Activated CD8-positive, alpha-beta memory T cell treated with anti-CD3 and anti-CD28 coated beads, Interleukin-2, amount 10 ng/mL, durations not matched to agents 7 days and 5 days (primary cell): ENCODE measurements at places on chromosomes 11 and 22.

DNA sequence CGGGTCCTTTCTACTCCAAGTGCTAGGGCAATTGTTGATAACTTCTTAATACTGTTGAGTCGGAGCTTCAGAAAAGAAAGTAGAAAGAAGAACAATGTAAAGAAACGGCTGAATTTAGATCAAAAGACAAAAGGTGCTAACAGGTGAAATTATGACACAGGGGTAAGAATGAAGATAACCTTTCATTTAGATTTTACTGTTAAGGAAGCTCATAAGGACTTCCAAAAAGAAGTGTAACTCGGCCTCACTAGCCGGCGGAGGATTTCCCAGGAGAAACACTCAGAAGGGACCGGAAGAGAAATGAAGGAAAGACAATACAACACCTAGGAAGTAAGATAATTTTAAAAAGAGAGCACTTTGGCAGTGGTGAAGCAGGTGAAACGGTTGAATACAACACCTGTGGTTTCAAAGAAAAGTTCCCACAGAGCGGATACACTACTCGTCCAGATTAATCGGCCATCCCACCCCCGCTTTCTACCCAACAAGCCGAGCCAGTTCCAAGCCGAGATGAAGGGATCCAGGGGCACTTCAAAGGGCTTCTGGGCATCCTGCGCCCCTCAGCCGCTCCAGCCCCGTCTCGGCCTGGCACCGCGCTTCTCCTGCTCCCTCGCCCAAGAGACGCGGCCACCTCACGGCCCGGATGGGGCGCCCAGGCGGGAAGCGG is 737 bp downstream of the PPP2R1B start:
- H3K27me3 ChIP-seq = no peaks in the 10 kb centered on the region
- DNase-seq = no peak
- peak overlapping the region; percentile 91 for H3K4me3 ChIP-seq

- peaks cover 2% of the 10 kb centered on the region for H3K4me1 ChIP-seq
- no peaks in the 10 kb centered on the region for H3K27me3 ChIP-seq
- no peak overlapping the region for H3K27ac ChIP-seq
- DNase-seq = no peak
These were observed 14.0 kb downstream of the C11orf42 start for GRCh38 chr11:6219359-6219758.

GRCh38 chr11:15938121-15938611 is 418.2 kb downstream of the SOX6 start:
- H3K27ac ChIP-seq = no peak overlapping the region
- DNase-seq = no peak
- H3K4me1 ChIP-seq = no peaks in the 10 kb centered on the region
- H3K4me3 ChIP-seq = no peak overlapping the region
- H3K27me3 ChIP-seq = no peaks in the 10 kb centered on the region

GRCh38 chr11:133638921-133639320 is 106.6 kb upstream of the OPCML start:
- H3K27ac ChIP-seq = no peak overlapping the region

- H3K4me3 ChIP-seq = no peak overlapping the region
- H3K27ac ChIP-seq = peak overlapping the region; percentile 31
- peaks cover 34% of the 10 kb centered on the region for H3K4me1 ChIP-seq
- peaks cover 18% of the 10 kb centered on the region for H3K36me3 ChIP-seq
- DNase-seq = peak; percentile 59
These were observed 20.2 kb downstream of the GAB2 start for GRCh38 chr11:78397398-78397797.

DNA sequence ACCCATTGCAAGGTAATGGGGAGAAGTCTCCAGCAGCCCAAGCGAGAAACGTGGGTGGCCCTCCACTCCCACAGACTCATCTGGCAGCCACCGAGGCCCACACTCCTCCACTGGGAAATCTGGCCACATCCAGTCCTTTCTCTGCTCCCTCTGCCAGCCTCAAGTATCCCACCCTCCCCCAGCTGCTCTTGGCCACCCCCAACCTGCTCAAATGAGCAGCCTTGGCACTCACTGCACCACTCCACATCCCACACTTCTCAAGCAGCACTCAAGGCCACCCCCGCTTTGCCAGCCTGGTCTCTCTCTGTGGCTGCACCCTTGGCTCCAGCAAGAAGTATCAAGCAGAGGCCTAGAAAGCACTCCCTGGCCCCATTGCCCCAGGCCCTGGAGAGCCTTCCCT is 28.2 kb downstream of the SLC22A12 start:
- no peak for DNase-seq
- H3K4me1 ChIP-seq = peaks cover 3% of the 10 kb centered on the region
- no peak overlapping the region for H3K27ac ChIP-seq
- no peaks in the 10 kb centered on the region for H3K36me3 ChIP-seq
- H3K27me3 ChIP-seq = no peaks in the 10 kb centered on the region
- no peak overlapping the region for H3K4me3 ChIP-seq

- H3K4me1 ChIP-seq = peaks cover 36% of the 10 kb centered on the region
- H3K36me3 ChIP-seq = peaks cover 7% of the 10 kb centered on the region
- H3K27me3 ChIP-seq = peaks cover 36% of the 10 kb centered on the region
- peak overlapping the region; percentile 23 for H3K4me3 ChIP-seq
These were observed 97.3 kb downstream of the PDHX start for GRCh38 chr11:35013514-35014233.

- no peaks in the 10 kb centered on the region for H3K27me3 ChIP-seq
- H3K27ac ChIP-seq = no peak overlapping the region
- peaks cover 37% of the 10 kb centered on the region for H3K36me3 ChIP-seq
- DNase-seq = no peak
- no peak overlapping the region for H3K4me3 ChIP-seq
These were observed 193.5 kb downstream of the UVRAG start for GRCh38 chr11:76008474-76008873.

DNA sequence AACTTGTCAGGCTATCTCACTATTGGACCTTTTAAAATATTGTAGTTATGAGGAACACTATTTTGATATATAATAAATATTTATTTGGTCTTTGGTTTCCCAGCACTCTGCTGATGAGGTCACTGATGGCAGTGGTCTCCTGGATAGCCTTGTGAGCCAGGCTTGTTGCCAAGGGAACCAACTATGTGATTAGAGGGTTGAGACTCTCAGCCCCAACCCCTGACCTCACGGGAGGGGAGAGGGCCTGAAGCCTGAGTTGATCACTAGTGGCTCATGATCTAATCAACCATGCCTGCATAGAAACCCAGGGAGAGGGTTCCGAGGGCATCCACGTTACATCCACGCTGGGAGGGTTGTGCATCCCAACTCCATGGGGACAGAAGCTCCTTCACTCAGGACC is 10.8 kb downstream of the PANX1 start:
- H3K4me3 ChIP-seq = no peak overlapping the region
- H3K4me1 ChIP-seq = peaks cover 26% of the 10 kb centered on the region
- DNase-seq = no peak
- H3K36me3 ChIP-seq = peaks cover 18% of the 10 kb centered on the region

- no peak overlapping the region for H3K27ac ChIP-seq
- peaks cover 17% of the 10 kb centered on the region for H3K4me1 ChIP-seq
- H3K36me3 ChIP-seq = no peaks in the 10 kb centered on the region
- H3K4me3 ChIP-seq = no peak overlapping the region
These were observed 1.6 kb upstream of the PLXNB2 start for GRCh38 chr22:50308986-50309600.

GRCh38 chr22:34534101-34534500 is 531.9 kb upstream of the ISX start:
- no peak overlapping the region for H3K4me3 ChIP-seq
- no peak for DNase-seq
- H3K27ac ChIP-seq = no peak overlapping the region
- no peaks in the 10 kb centered on the region for H3K27me3 ChIP-seq

DNA sequence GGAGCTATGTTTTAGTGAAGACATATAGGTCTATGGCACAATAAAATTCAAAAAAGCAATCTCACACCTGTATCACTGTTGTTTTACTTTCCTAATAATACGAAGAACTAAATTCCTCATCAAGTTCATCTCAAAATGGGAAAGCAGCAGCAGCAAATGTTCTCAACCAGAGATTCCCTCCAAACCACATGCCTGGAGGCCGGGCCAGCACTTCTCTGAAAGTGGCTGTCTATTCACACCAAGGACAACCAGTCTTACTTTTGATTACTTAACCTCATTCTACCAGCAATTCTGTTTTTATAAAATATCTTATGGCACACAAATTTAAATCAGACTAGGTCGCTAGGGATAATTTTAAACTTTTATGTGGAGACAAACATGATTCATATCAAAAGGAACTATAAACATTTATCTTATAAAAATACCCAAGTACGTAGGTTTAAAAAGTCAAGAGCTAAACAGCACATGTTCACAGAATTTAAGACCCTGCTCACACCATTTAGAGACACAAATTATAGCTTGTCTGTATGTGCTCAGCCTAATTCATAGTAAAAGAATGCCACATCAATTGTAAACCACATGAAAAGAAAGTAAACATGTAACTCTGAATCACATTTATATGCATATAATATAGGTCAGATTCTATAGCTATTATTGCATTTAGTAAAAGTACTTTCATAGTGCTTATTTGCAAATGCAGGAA is 46.1 kb downstream of the RRAS2 start:
- H3K4me1 ChIP-seq = peaks cover 43% of the 10 kb centered on the region
- DNase-seq = no peak
- no peak overlapping the region for H3K27ac ChIP-seq
- no peak overlapping the region for H3K4me3 ChIP-seq

DNA sequence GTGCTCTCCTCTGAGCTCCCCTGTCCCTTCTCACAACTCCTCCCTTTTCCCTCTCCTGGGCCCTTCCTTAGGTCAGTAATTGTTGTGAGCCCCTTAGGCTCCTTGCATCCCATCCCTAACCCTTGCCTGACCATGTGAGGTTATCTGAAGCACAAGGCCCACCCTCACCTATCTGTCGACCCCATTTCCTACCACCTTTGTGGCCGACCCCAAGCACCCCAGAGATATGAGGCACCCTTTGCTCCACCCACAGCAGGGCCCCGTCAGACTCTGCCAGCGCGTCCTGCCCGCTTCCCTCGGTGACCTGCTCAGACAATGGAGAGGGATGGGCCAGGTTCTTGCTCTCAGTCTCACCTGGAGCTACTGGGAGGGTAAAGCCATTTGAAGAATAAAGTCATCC is 1.3 kb downstream of the GNG3 start:
- peak overlapping the region; percentile 94 for H3K4me3 ChIP-seq
- no peaks in the 10 kb centered on the region for H3K27me3 ChIP-seq
- H3K36me3 ChIP-seq = peaks cover 26% of the 10 kb centered on the region
- H3K27ac ChIP-seq = peak overlapping the region; percentile 99

- H3K36me3 ChIP-seq = peaks cover 4% of the 10 kb centered on the region
- H3K4me1 ChIP-seq = peaks cover 8% of the 10 kb centered on the region
- H3K27ac ChIP-seq = no peak overlapping the region
- no peak overlapping the region for H3K4me3 ChIP-seq
These were observed 12.8 kb downstream of the SCYL1 start for GRCh38 chr11:65537620-65538231.
